GM23338 (cell line): ENCODE measurements at places on chromosomes 1 and 21.
A peak's percentile ranks its signal among the peaks of the same experiment; 100 is the strongest.

DNA sequence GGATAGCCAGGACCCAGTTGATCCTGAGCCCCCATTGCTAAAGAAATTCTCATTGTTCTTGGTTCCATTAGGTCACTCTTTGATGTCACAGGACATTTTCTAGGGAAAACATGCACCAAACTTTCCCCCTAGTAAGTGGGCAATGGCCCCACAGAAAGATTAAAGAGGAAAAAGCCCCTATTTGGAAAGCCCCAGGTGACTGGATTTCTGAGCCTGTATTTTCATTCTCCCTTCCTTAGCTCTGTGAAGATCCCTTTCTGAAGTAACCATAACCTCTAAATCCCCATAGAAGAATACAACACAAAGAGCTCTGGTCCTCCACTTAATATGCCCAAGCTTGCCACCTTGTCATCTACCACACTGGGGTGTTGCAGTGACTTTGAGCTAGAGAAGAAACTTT, 232.3 kb upstream of the FGGY start:
- DNase-seq: no peak

- no peak for DNase-seq
Observed at GRCh38 chr1:111420377-111420776, 7.2 kb downstream of the OVGP1 start.

DNA sequence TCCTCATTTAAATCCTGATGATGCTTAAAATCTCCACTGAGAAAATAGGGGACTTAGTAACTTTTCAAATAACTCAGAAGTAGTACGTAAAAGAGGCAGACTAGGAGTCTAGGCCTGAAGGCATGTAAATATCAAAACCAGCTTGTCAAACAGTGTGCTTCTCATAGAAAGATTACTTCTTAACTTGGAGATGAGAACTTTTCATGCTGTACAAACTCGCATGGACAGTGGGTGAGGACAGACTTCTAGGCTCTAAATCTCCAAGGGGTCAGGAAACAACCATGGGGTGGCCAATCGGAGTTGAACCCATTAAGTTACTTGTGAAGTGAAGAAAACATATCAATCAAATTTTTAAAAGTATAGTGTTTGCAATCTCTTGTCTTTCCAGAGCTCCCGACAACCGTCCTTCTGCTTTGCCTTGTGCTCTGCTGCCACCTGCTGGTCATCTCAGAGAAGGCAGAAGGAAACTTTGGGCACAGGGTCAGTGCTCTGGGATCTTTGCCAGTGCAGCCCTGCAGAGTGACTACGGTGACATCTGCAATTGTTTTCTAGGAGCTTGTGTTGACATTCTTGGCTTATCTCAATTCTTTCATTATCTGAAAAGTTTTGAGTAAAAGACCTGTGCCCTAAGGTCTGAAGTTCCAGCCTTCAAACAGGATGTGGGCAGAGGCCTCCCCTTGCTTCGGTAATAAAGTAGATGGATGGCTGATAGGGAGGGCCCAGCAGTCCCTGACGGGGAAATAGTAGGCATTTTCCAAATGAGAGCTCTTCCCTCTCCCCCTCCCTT, 105.1 kb upstream of the PDE4B start:
- DNase-seq: peak; percentile 80

GRCh38 chr1:17595602-17595925, 56.1 kb downstream of the ARHGEF10L start:
- DNase-seq: no peak

DNA sequence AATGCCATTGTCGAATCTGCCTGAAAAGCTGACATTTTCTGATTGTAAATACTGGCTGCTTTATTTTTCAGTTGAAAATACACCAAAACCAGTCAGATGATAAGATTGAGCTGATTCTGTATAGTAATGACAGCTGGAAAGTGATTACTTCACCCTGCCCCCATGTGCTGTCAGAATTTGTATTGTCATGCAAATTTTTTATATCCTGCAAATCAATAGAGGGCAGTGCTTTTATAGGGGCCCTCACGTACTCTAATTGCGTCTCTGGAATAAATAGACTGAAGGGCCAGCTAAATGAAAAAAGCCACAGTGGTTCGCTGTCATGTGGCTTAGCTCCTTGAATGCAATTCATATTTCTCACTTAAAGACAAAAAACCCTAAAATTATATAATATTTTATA, 208.6 kb downstream of the LHX8 start:
- peak; percentile 24 for DNase-seq

DNA sequence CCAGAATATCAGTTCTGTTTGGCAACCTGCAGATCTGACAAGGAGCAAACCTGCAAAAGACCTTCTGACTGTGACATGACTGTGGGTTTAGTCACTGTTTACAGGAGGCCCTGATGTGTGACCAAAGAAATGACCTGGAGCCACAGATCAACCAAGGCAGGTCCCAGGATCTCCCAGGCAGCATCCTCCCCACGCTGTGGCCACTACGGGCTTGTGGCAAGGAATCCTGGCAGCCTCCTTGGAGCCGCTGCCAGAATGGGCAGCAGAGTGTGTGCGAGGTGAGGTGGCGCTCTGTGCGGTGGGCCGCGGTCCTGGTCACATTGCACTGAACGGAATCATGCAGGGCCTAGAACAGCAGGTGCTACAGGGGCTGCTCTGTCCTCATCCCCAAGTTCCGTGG, 15.9 kb downstream of the MCM3AP start:
- DNase-seq: no peak

- no peak for DNase-seq
Observed at GRCh38 chr1:234841710-234842231, 231.8 kb upstream of the IRF2BP2 start.

DNA sequence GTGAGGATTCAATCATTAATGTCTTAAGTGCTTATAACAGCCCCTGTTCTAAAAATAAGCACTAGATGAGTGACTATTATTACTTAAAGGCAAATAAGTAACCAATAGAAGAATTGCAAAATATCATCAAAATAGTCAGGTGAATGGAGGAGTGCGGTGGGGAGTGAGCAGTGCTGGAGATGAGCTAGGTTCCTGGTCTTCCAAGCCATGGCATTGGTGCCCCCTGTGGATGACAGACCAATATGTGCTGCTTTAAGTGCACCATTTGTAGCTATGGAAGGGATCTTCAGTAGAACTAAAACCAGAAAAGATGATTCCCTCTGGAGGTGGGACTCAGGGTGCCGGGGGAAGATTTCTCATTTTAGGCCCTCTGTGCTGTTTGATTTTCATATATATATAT, 46.1 kb upstream of the SLC30A1 start:
- peak; percentile 24 for DNase-seq

DNA sequence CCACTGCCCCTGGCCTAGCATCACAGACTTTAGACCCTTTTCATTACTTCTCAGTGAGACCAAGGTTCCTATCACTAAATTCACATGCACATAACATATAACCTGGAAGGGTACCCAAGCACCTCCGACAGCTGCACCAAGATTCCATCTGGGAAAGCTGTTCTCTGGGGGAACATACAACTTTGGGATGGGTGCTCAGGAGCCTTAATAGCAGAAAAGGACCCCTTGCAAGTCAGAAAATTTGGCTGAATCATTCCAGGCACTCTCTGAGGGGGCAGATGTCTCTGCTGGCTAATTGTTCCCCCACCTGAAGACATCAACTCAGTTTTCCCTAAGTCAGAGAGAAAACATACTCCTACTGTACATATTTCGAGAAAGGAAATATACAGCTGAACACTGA, 41.3 kb upstream of the PSEN2 start:
- no peak for DNase-seq

DNA sequence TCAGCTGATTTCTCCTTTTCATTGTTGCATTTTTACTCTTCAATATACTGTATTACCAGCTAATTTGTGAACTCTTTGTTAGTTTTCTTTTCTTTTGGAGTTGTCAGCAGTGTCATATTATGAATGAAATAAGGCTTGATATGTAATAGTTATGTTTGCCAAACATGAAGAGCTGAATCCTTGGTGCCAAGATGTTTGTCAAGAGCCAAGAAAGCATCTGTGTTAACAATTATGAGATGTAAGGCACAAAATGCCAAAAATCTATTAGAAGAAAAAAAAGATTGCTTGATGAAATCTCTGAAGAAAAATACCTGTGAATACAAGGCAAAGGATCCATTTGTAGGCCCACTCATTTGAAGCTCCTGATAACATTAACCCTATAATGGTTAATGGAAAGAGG, 48.4 kb upstream of the RNPC3 start:
- DNase-seq: no peak

GRCh38 chr1:45191418-45191783, 15.0 kb downstream of the ZSWIM5 start:
- no peak for DNase-seq

GRCh38 chr1:215526147-215526845, 40.8 kb upstream of the KCTD3 start:
- peak; percentile 72 for DNase-seq

DNA sequence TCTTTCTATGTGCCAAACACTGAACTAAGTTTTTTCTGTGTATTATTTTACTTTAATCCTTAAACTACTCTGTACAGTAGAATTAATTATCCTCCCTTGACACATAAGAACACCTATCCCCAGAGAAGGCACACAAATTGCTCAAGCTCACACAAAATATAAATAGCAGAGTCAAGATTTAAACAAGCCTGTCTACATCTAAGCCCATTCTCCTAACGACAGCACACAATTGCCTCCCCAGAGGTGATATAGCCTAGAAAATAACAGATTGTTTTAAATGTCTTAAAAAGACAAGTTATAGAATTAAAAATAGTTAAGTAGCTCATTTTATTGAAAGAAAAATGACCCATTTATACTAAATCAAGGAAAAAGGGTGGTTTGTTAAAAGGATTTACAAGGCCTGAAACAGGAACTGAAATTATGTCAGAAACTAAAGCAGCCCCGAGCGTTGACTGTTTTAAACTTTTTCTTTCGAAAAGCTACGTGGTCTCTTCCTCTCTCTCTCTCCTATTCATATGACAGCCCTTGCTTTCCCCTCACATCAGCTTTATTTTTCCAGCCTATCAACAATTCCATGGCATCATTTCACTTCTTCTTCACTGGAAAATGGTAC, 30.5 kb downstream of the TNFSF18 start:
- no peak for DNase-seq

DNA sequence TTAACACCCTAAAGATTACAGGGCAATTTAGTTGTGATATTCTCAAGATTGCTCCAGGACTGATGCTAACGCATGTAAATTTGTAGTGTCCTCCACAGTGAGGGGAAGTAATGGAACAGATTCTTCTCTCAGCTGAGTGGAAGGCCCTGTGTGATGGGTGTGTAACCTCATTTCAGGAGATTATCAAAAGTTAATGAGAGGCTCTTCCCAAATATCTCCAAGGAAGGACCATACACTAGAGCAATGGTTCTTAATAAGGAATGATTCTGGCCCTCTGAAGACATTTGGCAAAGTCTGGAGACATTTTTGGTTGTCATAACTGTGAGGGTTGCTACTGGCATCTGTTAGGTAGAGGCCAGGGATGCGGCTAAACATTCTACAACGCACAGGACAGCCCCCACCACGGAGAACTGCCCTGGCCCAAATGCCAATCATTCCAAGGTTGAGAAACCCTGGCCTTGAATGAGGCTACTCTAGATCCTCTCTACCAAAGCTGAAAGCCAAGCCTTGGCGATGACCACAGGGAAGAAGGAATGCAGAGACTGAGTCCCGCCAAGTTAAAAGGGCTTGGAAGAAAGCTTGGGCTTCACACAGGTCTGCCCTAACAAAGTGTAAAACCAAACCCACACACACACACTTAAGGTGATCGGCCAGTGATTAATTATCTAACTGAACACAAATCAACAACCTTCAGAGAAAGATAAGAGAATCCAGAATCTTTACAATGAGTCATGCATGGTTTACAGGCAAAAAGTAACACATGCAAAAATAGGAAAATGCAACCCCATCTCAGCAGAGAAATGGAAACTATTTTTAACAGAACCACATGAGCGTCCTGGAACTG, 135.8 kb downstream of the SYF2 start:
- no peak for DNase-seq
